ENCODE measurements at places on chromosomes 3 and 15.
A peak's percentile ranks its signal among the peaks of the same experiment; 100 is the strongest.

DNA sequence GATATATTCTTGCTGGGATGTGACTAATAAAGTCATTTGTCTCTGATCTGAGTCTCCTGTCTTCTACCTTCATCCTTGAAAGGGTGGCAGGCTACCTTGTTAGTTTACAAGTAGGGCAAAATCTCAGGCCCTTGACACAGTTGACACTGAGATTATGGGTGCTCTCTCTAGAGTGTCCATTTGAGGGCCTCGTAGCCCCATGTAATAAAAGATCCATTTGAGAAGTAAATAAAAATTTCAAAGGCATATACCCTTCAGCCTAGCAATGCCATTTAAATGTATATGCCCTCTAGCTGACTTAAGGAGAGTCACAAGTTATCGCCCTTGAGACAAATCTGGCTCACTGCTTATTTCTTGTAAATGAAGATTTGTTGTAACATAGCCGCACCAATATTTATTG lies 98.6 kb downstream of the TCF12 start:
- DNase-seq = no peak
- no peak overlapping the region for H3K27ac ChIP-seq
- H3K4me1 ChIP-seq = peaks cover 46% of the 10 kb centered on the region
- H3K27me3 ChIP-seq = no peaks in the 10 kb centered on the region
- H3K36me3 ChIP-seq = peaks cover 16% of the 10 kb centered on the region

- no peak for DNase-seq
- no peak overlapping the region for H3K27ac ChIP-seq
- peaks cover 28% of the 10 kb centered on the region for H3K27me3 ChIP-seq
- H3K4me3 ChIP-seq = no peak overlapping the region
- H3K36me3 ChIP-seq = no peaks in the 10 kb centered on the region
- peaks cover 9% of the 10 kb centered on the region for H3K4me1 ChIP-seq
These were observed 105.8 kb downstream of the CYP19A1 start for GRCh38 chr15:51232581-51232980.

- H3K27me3 ChIP-seq = no peaks in the 10 kb centered on the region
- no peaks in the 10 kb centered on the region for H3K4me1 ChIP-seq
- H3K36me3 ChIP-seq = no peaks in the 10 kb centered on the region
- no peak overlapping the region for H3K4me3 ChIP-seq
These were observed 511.3 kb downstream of the GABRG3 start for GRCh38 chr15:27482287-27482686.

DNA sequence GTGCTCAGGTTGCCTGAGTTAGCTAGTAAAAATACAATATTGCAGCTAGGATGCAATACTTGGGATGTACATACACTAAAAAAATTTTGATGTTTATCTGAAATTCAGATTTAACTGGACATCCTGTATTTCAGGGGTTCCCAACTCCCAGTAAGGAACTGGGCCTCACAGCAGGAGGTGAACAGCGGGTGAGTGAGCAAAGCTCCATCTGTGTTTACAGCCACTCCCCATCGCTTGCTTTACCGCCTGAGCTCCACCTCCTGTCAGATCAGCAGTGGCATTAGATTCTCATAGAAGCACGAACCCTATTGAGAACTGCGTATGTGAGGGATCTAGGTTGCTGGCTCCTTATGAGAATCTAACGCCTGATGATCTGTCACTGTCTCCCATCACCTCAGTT lies 285.1 kb upstream of the PROK2 start:
- H3K27me3 ChIP-seq = peaks cover 18% of the 10 kb centered on the region
- H3K36me3 ChIP-seq = no peaks in the 10 kb centered on the region
- no peak overlapping the region for H3K4me3 ChIP-seq
- DNase-seq = no peak

DNA sequence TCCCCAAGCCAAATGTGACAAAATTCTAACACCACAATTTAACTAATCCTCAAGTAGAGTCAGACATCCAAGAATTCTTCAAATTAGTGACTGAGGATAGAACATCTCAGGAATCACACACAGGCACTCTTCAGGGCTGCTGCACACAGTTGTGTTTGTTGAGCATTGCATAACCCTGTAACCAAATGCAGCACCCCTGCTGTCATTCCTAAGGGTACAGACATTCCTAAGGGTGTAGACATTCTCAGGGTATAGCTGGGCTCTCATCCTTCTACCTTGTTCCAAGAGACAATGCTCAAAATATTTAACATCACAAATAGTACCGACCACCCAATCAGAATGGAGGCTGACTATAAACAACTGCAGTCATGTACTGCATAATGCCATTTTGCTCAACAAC lies 107.1 kb upstream of the UBE2E2 start:
- H3K36me3 ChIP-seq = no peaks in the 10 kb centered on the region
- H3K4me1 ChIP-seq = no peaks in the 10 kb centered on the region
- no peak for DNase-seq
- H3K27me3 ChIP-seq = no peaks in the 10 kb centered on the region
- no peak overlapping the region for H3K27ac ChIP-seq

GRCh38 chr15:85832394-85832793 lies 37.7 kb upstream of the KLHL25 start:
- H3K4me3 ChIP-seq = no peak overlapping the region
- no peak for DNase-seq
- H3K4me1 ChIP-seq = no peaks in the 10 kb centered on the region
- H3K36me3 ChIP-seq = no peaks in the 10 kb centered on the region

DNA sequence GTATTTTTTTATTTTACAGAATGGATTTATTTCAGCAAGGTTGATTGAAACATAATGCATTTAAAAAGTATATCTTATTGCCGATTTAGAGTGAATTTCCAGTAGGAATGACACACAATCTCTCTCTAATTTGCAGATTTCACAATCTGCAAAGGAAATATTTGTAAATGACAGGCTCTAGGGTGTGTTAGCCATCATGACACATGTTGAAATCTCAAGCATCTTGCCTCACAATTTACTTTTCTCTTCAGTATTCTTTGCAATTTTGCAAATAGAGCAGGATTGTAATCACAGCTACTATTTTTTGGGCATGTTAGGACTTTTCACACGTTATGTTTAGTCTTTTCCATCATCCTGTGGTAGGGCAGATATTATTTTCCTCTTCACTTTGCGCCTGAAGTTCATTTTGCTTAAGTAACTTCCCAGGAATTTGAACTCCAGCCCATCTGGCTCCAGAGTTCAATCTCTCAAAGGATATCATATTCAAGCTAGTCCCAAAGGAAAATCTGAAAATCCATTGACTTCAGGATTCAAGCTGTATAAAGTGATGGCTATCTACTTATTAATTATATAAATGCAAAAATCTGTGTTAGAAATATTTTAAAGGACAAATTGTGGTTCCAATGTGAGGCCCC lies 55.4 kb downstream of the ATP13A4 start:
- H3K36me3 ChIP-seq = no peaks in the 10 kb centered on the region
- no peak for DNase-seq
- H3K4me1 ChIP-seq = no peaks in the 10 kb centered on the region
- H3K27me3 ChIP-seq = no peaks in the 10 kb centered on the region
- no peak overlapping the region for H3K4me3 ChIP-seq

- no peaks in the 10 kb centered on the region for H3K27me3 ChIP-seq
- peaks cover 26% of the 10 kb centered on the region for H3K4me1 ChIP-seq
- no peak overlapping the region for H3K27ac ChIP-seq
- DNase-seq = no peak
- H3K36me3 ChIP-seq = no peaks in the 10 kb centered on the region
These were observed 17.8 kb upstream of the AKAP13 start for GRCh38 chr15:85362436-85363081.

DNA sequence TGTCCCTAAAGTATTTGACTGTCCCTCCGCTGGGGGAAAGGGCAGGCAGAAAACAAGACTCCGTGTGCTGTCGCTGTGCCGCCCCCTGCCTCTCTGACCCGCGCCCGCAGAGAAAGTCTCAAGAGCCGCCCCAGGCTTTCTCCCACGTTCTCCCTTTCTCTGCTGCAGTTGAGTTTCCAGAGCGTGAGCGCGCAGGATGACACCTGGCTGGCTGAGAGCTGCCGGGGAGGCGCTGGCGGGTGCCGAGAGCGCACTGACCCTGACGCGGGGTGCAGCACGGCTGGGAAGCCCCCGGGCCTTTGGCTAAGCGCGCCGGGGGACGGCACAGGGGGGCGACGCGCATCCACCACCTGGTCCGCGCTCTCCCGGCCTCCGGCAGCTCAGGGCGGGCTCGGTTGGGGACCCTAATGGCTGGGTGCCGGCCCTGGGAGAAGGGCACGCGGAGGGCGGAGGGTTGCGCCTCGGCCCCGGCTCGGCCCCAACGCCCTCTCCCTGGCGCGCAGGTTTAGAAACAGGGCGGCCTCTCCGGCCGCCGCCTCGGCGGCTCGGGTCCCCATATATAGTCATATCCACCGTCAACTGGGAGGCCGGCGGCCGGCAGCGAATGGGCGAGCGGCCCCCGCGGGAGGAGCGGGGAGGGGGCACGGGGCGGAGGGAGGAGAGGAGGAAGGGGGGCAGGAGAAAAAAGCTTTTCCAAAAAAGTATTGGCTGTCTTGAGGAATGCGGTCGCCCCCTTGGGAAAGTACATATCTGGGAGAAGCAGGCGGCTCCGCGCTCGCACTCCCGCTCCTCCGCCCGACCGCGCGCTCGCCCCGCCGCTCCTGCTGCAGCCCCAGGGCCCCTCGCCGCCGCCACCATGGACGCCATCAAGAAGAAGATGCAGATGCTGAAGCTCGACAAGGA lies at the start of gene TPM1:
Gene TPM1 (plus strand): TSS at position 774 of the 903 bp plus-strand sequence. CDS start 83 bp downstream, at position 857.
- peaks cover 72% of the 10 kb centered on the region for H3K27me3 ChIP-seq
- DNase-seq = peak; percentile 42
- H3K4me3 ChIP-seq = peak within 1 kb of the TSS; percentile 67
- no peak within 1 kb of the TSS for H3K27ac ChIP-seq
- H3K36me3 ChIP-seq = no peaks in the 10 kb centered on the region

DNA sequence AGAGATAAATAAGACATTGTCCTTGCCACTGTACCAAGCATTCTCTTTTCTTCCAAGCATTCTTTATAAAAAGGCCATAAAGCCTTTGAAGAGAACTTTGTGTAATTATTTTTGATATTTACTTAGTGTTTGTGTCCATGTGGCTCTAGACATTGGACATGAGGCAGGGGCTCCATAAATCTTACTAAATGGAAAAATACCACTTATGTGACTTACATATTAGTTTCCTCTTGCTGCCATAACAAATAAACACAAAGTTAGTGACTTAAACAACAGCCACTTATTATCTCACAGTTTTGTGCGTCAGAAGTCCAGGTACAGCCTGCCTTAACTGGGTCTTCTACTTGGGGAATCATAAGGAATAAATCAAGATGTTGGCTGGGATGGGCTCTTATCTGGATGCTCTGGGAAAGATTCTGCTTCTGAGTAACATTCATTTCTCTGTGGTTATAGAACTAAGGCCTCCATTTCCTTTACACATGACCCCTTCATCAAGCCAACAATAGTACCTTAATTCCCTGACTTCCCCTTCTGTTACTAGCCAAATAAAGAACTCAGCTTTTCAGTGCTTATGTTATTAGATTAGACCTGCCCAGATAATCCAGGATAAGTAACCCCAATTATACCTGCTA lies 59.9 kb upstream of the COL8A1 start:
- no peaks in the 10 kb centered on the region for H3K4me1 ChIP-seq
- H3K36me3 ChIP-seq = no peaks in the 10 kb centered on the region
- no peak overlapping the region for H3K27ac ChIP-seq
- H3K27me3 ChIP-seq = no peaks in the 10 kb centered on the region
